Fibroblast of skin of left quadriceps (primary cell): ENCODE measurements at places on chromosomes 3 and 15.

- no peak for DNase-seq
Observed at GRCh38 chr3:195139876-195140240, 131.1 kb downstream of the XXYLT1 start.

GRCh38 chr3:121836481-121836880 is 1.5 kb downstream of the EAF2 start:
- DNase-seq = no peak

DNA sequence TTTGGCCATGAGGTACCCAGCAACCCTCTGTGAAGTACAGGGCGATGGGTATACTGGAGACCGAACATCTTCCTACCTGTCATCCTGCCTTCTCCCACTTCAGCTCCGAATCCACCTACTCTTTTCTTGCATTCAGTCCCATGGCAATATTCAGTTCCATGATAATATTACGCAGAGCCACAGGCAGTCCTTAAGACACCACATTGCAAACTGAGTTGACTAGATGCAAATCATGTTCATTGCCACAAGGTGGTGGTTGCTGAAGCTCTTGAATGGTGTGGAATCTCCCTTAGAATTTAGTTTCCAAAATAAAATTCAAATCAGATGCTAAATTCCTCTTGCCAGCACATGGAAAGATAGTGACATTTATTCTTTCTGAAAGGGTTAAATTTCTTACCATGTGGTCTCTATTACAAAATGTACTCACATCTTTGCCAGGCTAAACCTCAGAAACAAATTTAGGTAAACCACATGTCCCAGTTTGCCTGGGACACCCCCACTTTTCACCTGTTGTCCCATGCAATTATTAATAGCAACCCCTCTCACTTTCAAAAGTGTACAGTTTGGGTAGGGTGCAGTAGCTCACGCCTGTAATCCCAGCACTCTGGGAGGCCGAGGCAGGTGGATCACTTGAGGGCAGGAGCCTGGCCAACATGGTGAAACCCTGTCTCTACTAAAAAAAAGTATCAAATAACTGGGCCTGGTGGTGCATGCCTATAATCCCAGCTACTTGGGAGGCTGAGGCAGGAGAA is 1.7 kb upstream of the NME9 start:
- no peak for DNase-seq

DNA sequence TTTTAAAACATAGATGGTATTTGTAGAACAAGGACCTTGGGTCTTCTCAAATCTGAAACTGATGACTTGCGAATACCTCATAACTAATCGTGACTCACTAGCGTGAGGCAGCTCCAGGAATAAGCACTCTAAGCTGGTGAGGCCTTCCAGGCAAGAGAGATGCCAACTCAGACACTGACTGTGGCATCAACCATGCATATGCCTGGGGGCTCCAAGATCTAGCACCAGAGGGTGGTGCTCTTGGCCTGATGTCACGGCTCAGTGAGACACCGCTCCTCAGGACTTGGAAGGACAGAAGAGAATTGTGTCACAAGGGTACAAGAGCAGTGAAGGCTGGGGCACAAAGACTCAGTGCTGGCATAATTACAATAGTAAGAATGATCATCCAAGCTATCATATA is 125.0 kb upstream of the TRIM42 start:
- no peak for DNase-seq

GRCh38 chr15:84780492-84780891 is 32.1 kb downstream of the ZNF592 start:
- no peak for DNase-seq

DNA sequence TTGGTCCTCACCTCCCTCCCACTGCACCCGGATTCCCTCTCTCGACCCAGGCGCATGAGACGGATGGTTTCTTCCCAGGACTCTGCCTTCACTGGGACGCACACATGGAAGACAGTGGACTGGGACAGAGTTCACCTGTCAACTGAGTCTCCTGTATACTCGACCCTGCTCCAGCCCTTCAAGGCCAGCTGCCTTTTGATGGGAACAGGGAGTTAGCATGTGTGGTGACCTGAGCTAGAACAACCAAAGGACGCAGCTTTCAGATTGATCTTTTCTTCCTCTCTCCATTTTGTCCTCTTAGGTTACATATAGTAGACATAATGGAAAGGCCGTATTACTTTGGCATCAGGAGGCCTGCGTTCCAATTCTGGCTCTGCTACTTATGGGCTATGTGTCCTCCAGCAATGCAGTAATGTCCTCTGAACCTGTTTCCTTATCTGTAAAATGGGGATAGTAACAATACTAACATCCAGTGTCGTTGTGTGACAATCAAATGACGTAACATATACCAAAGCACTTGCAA is 94.1 kb downstream of the PEX5L start:
- DNase-seq = no peak

- no peak for DNase-seq
Observed at GRCh38 chr15:90872486-90873184, 4.2 kb downstream of the FURIN start.
